ENCODE measurements at places on chromosomes 12 and 14.
A peak's percentile ranks its signal among the peaks of the same experiment; 100 is the strongest.

DNA sequence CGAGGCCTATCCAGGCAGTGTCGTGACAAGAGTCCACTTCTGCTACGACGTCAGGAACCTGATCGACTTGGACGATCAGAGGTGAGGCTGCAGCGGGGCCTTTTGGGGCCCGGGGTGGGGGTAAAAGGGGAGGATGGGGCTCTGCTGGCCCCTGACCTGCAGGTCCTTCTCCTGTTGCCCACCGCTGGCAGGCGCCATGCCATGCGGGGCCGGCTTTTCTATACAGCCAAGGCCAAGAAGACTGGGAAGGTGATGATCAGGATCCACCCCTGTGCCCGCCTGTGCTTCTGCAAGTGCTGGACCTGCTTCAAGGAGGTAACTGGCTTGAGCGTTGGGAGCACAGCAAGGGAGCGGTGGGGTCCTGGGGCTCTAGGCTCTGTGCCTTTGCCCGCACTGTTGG is 31.6 kb downstream of the NGB start:
- DNase-seq, result no peak

DNA sequence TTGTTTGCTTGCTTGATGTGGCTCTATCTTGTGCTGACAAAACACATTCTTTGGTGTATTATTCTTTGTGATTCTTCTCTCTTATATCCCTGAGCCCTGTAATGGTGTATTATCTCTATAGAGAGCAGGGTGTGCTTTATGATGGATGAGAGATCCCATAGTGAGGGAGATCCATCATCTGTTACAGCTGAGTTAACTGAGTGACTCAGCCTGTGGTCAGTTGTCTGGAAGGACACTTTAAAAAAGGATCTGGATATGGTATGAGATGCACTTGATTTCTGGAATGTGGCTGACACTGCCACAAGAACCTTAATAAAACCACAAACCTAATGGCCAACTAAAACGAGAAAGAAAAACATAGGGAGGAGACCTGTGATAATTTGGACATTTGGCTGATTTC is 461.4 kb upstream of the SYT1 start:
- DNase-seq, result no peak

GRCh38 chr12:12686925-12687324 is 9.1 kb downstream of the GPR19 start:
- DNase-seq, result no peak

DNA sequence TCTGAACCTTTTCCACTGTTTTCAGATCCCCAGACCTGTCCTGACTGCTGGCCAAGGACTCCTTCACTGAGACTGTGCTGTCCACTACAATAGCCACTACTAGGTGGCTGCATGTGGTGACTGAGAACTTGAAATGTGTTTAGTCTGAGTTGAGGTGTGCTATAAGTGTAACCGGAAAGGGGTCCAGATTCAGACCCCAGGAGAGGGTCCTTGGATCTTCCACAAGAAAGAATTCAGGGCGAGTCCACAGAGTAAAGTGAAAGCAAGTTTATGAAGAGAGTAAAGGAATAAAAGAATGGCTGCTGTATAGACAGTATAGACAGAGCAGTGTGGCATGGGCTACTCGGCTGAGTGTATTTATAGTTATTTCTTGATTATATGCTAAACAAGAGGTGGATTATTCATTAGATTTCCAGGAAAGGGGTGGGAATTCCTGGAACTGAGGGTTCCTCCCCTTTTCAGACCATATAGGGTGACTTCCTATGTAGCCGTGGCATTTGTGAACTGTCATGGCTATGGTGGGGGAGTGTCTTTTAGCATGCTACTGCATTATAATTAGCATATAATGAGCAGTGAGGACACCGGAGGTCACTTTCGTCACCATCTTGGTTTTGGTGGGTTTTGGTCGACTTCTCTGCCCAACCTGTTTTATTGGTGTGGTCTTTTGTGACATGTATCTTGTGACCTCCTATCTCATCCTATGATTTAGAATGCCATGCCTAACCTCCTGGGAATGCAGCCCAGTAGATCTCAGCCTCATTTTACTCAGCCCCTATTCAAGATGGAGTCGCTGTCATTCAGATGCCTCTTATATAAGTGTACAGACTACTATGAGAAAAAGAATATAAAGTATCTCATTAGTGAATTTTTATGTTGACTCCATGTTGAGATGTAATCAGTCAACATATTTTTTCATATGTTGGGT is 70.0 kb upstream of the SRSF5 start:
- no peak for DNase-seq

DNA sequence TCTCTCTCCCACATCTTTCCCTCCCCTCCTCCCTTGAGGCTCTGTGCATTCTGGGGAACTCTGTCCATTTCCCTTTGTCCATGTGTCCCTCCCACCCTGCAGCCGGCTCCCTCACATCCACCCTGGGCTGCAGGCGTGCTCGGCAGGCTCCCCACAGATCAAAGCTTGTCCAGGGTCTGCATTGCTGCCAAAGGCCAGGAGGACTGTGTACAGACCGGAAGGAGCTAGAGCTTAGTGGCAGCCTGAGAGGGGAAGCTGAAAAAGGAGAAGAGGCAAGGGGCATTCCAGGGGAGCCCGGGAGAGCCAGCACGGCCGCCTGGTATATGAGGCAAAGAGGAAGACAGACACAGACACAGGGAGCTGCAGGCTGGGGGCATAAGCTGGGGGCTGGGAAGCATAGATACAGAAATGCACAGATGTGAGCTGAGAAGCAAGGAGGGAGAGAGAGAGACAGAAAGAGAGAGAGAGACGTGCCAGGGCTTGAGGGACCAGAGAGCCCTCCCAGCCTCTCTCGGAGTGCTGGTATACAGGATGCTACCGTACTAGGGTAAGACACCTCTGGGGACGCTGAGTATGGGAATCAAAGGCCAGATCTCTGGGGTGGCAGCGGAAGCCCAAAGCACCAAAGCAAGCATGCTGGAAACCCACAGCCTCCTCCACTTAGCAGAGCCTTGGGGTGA is 3.3 kb downstream of the CD4 start:
- peak; percentile 28 for DNase-seq

GRCh38 chr14:99117671-99118045 is 154.3 kb downstream of the BCL11B start:
- DNase-seq, result no peak

DNA sequence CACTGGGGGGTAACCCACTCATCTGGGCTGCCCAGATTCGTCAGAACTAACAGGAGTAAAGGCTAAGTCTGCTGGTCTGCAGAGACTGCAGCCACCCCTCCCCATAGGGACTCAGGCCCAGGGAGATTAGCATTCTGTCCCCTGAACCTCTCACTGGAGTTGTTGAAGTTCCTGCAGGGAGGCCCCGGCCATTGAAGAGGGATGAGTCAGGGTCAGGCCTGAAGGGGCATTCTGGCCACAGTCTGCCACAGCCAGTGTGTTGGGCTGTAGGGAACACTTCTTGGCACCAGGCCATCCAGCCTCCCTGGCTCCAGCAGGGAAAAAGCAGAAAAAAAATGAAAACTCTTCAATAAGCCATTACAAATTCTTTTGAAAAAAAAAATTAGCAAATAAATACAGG is 35.3 kb downstream of the KLRK1 start:
- DNase-seq, result no peak

- DNase-seq, result no peak
These were observed 88.0 kb downstream of the TMEM132D start for GRCh38 chr12:129815846-129816245.

GRCh38 chr12:25792031-25792430 is 166.5 kb upstream of the RASSF8 start:
- no peak for DNase-seq

- DNase-seq, result no peak
These were observed 10.9 kb downstream of the MTA1 start for GRCh38 chr14:105430565-105430964.

- no peak for DNase-seq
These were observed 79.5 kb downstream of the SLC25A47 start for GRCh38 chr14:100402631-100403030.

DNA sequence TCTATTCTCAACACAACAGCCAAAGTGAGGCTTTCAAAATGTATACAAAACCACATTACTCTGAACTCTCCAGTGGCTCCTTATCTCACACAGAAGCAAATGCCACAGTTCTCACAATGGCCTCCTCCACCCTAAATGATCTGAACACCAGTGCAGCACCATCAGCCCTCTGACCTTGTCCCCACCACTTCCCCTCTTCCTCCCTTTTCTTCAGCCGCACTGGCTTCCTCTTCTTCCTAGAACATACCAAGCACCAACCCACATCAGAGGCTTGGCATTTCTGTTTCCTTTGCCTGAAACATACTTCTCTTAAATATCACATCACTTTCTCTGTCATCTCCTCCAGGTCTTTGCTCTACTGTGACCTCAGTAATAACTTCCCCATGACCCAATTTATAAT is 66.3 kb downstream of the GPR135 start:
- DNase-seq, result no peak

GRCh38 chr12:46958053-46958452 is 121.4 kb upstream of the PCED1B start:
- no peak for DNase-seq

DNA sequence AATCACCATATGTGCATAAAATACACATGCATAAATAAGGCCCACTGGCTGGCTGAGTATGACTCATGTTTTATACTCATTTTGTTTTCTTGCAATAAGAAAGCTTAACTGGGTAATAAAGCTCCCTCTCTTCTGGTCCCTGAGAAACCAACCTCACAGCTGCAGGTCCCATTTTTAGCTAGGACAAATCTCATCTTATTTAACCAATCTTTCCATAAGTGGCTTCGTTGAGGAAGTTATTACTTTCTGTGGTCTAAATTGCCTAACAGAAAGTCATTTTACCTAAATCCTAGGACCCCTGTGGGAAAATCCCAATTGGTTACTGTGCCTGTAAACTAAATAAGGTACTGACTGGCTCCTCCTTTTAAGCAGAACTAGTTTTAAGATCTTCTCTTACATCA is 232.8 kb upstream of the FBXO33 start:
- DNase-seq, result no peak

DNA sequence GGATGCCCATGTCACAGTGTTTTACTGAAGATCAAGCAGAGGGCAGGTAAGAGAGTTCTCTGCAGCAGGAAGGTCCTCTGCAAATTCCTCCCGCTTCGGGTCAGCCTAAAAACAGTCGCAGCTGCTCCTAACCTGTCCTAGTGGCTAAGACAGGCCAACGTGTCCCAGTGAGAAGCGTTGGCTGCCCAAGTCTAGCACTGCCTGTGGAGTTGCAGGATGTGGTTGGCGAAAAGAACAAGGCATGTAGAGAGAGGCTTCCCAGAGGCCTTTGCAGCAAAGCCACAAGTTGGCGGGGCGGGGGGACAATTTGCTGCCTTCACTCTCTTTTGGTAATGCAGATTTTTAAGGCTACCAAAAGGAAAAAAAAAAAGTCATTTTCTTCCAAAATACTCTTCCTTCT is 340.1 kb downstream of the BCL11B start:
- DNase-seq, result peak; percentile 54

DNA sequence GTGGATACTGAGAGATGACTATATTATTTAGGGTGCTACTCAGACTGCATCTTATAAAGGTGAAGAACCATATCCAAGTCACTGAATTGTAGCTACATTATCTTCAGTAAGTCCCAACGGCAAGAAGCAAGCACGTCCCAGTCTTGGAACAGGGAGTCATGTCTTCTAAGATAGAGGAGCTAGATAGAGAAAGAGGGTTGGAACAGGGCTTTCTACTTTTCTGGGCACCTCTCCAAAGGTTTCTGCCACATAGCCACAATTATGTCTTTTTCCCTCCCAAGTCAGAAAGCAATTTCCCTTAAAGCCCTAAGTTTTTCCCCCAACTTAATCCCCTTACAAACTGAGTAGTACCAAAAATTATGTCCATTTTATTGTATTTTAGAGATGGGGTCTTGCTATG is 22.4 kb downstream of the MAPK1IP1L start:
- DNase-seq, result no peak

GRCh38 chr12:91388573-91388972 is 206.0 kb upstream of the DCN start:
- DNase-seq, result no peak

- DNase-seq, result no peak
These were observed 383.8 kb downstream of the PCNX1 start for GRCh38 chr14:71290960-71291466.

DNA sequence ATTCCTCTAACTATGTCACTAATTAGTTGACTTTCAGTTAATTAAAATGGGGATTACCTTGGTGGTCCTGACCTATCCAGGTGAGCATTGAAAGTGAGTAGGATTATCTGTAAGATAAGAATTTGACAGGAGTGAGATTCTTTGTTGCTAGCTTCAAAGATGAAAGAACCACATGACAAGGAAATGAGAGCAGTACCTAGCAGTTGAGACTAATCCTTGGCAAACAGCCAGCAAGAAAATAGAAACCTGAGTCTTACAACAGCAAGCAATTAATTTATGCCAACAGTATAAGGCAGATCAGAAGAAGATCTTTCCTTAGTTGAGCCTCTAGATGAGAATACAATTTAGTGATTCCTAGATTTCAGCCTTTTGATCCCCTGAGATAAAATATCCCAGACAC is 1058.4 kb downstream of the LRFN5 start:
- no peak for DNase-seq

DNA sequence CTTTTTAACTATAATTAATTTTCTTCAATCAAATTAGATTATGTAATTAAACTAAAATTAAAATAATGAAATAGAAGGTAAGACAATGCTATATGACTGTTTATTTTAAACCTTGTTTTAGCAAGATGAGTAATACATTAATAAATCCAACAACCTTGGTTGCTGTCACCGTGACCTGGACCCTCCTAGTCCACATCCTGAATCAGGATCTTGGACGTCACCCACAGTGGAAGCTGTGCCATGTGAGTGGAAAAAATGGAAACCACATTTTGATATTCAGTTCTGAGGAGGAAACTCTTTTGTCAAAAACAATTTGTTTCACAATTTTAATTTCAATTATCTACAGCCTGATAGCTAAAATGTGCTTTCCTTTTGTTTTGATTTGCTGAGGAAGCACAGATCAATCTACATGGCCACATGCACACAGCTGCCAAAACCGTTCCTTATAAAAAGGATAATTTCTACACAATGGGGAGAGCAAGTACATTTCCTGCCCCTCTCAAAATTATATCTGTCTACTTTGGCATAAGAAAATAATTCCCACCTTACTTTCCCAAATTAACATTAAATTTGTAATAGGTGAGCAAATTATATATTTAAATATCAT is 255.5 kb downstream of the RASSF9 start:
- no peak for DNase-seq

GRCh38 chr12:64943686-64944085 is 119.2 kb downstream of the TBC1D30 start:
- no peak for DNase-seq

DNA sequence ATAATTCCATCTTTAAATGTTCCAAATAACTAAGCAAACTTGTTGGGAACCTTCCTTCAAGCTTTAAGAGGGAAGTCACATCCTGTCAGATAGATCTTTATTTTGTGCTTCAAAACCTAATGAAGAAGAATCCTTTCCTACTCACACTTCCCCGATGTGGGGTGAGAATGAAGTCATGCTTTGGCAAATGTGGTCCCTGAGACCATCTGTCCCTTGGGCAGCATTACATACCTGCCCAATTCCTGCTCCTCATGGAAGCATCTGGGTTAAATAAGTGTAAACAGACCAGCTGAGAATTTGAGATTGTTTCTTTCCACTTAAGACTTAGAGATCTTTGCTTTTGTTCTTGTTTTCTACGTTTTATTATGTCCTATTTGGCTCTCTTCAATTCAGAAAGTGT is 606.0 kb upstream of the TMEM132C start:
- no peak for DNase-seq

All from effector CD4-positive, alpha-beta T cell (primary cell).